SK-N-SH (cell line): ENCODE measurements at places on chromosomes 1 and 21.

GRCh38 chr1:189237008-189237407 is 1240.7 kb downstream of the BRINP3 start:
- no peak for DNase-seq

DNA sequence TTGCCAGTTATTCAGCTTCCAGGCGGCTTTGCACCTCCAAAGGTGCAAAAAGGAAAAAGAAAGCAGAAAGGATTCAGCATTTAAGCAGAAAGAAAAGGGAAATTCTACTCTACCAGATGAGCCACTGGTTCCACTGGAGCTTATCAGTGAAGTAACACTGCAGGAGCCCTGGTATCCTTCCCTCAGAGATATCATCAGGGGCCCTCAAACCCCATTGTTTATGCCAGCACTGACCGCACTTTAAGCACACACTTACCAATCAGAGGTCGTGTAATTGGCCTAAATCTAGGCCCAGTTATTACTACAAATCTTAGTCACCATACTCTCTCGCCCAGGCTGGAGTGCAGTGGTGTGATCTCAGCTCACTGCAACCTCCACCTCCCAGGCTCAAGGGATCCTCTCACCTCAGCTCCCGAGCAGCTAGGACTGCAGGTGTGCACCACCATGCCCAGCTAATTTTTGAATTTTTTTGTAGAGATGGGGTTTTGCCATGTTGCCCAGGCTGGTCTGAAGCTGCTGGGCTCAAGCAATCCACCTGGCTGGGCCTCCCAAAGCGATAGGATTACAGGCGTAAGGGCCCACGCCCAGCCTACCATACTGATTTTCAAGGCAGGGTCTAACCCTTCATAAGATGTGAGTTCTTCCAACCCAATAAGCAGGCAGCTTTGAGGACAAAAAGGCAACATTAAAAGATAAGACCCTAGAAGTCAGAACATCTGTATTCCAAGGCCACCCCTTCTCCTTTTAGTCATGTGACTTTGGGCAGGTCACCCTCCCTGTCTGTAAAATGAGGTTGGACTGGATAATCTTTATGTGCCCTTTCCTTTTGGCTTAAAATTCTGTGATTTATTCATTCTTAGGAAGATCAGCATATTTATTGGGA is 125.3 kb downstream of the SYT2 start:
- no peak for DNase-seq

DNA sequence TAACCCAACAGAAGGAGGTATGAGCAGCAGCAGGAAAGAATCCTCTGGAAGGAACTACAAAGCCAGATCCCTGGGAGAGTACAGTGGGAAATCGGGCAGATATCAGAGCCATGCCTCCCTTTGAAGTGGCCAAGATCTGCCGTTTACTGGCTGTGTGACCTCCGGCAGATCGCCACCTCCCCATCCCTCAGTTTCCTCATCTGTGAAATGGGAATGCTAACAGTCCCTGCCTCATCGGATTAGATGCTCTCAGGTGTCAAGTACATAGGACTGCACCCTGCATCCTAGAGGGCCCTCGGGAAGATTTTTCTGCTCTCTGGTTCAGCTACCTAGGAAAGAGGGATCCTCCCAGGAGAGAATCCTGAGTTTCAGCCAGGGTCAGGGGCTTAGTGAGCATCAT is 60.6 kb upstream of the EFHD2 start:
- no peak for DNase-seq

DNA sequence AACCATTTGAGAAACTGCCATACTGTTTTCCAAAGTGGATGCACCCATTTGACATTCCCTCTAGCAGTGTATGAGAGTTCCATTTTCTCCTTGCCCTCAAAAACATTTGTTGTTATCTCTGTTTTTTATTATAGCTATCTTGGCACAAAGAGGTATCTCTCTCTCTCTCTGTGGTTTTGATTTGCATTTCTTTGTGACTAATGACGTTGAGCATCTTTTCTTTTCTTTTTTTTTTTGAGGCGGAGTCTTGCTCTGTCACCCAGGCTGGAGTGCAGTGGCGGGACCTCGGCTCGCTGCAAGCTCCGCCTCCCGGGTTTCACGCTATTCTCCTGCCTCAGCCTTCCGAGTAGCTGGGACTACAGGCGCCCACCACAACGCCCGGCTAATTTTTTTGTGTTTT is 17.4 kb upstream of the ZMYM6 start:
- DNase-seq: no peak

DNA sequence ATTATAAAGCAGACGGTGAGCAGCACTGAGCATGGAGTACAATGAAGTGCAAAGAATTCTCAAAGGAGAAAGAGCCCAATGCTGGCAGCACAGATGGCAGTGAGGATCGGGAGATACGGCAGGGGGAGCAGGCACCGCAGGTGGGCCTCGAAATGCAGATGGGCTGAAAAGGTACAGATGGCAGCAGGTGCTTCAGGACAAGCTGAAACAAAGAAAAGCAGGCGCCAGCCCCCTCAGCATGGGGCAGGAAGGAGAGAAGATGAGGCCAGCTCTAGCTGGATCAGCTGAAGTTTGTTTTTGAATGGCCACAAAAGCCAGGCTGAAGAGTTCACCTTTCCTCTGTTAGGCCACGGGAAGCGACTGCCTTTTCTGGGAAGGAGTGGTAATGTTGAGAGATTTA is 7.7 kb downstream of the CFAP298 start:
- no peak for DNase-seq

DNA sequence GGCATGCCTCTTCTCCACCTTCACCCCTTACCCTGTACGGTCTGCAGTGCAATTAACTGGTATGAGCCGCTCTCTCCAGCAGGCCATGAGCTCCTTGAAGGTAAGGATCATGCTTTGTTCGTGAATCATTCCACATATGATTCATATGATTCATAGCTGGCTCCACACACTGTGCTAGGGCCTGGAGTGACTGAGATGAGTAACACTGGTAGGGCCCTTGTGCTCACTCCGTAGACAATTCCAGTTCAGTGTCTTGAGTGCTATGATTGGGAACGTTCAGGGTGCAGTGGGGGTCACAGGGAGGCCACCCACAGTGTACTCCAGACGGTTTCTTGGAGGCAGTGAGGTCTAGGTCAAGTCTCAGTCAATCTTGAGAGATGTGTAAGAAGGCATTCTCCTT is 239.8 kb downstream of the LMX1A start:
- no peak for DNase-seq

DNA sequence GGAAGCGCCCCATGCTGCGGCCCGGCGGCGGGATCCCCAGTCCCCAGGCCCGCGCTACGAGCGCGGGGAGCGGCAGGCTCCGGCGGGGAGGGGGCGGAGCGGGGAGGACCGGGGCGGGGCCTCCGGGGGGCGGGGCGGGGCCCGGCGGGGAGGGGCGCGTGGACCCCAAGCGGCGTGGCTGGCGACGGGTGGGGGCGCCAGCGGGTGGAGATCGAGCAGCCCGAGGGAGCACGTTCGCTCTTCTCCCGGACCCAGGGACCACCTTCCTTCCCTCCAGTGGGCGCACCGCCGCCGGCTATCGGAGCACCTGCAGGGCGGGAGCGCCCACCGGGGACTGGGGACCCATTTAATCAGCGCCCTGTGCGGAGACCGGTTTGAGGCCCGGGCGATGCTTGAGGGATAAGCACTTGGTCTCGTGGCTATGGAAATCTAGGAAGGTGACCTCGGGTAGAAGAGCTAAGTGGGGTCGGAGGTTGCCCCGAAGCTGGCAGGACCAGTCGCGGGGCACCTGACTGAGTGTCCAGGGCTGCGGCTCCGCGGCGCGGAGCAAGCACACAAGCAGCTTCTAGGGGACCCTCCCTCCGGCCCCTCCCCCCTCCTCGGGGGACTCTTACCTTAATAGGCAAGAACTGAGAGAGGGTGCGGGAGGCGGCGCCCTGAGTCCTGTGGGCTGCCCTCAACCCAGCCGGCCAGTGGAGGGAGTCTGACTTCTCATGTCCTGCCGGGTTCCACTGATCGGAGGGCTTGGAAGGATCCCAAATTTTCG is at the start of gene TSPAN2:
TSPAN2 (minus strand) TSS at position 84 of the 766 bp plus-strand sequence; CDS start at position 13, 71 bp downstream.
- peak; percentile 93 for DNase-seq

- no peak for DNase-seq
These were observed 129.7 kb upstream of the FAM72C start for GRCh38 chr1:144101397-144102045.

GRCh38 chr1:197965132-197965840 is 48.1 kb downstream of the LHX9 start:
- DNase-seq: no peak

- no peak for DNase-seq
These were observed 20.9 kb upstream of the RAB4A start for GRCh38 chr1:229249854-229250644.

DNA sequence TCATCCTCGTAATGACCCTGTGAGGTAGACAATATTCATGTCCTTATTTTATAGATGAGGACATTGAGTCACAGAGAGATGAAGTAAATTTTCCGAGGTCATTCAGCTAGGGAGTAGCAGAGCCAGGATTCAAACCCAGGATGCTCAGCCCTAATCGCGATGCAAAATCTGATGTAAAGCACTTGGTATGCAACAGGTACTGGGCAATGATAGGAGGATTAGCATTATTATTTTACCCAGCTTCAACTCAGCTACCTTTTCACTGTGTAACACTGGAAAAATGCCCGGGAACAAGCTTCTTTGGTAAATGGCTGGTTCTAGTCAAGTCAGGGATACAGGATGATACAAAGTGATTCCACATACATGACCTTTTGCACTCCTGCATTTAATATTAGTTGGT is 88.7 kb downstream of the ATP1A1 start:
- DNase-seq: no peak

DNA sequence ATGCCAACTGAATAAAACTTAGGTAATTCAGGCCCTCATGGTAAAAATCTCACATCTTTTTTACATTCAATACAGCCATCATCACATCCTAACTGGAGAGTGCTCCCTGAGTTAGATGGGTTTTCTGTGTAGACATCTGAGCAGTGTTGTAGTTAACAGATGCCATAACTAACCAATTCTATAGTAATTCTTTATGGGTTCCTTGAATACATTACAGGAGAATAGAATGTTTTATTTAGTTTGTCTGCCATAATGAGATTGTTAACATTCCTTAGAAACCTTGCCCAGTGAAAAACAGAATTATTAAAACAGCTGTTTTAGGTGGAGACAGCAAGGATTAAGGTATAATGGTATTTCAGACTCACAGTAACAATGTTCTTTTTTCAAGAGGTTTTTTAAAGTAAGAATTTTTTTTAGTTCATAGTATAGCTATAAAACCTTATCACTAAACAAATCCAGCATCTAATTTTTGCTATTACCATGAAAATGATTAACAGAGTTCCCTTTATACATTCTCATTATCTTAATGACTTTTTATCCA is 95.3 kb downstream of the ATP5PO start:
- DNase-seq: no peak

DNA sequence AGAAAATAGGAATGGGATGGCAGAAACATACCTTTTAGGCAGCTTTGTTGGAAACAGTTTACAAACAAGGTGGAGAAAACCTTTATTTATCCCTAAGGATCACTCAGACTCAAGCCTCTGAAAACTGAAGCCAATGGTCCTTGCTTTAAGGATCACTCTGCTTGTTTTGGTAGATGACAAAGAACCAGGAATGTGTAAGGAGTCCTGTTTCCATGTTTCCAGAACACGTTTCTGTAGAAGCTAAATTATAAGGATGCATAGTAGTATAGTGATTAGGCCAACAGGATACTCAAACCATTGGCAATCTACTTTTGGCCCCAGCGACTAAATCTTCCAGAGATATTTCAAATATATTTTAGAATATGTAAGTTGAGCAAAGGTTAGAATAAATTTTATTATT is 149.1 kb upstream of the HP1BP3 start:
- no peak for DNase-seq

DNA sequence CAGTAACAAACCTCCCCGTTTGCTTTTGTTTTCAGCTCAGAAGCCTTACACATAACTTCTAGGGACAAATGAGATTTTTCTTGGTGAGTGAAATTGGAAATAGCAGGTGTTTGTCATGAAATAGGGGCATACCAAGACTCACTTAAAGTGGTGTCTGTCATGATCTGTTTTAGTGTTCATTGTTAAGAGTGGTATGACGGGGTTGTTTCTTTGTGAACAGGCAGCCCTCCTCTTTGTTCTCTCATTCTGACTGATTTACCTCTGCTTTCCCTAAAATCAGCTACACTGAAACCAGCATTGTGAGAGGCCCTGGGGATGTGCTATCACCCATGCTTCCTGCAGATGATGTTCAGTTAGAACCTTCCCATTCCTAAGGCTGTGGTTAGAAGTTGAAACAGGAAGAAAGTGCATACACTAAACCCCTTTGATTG is 2.5 kb upstream of the ERO1B start:
- DNase-seq: no peak

DNA sequence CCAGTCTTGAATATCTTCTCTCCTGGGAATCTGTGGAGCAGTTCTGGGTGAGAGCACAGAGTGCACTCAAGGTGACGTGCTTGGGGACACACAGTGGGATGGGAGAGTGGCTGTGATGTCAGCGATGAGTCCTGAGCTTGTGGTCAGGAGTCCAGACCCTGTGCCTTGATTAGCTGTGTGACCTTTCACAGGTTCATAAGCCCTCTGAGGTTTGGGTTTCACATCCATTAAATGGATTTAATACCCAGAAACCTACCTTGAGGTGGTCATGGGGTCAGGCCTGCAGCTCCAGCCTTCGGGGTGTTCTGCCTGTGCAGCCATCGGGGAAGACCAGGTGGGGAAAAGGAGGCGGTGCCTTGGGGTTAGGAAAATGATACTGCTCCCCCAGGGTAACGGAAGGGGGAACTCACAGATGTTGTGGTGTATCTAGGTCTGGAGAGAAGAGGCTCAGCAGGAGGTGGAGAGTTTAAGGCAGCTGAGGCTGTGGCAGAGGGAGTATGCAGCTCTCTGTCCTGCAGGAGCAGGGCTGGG is 38.5 kb upstream of the ETV3 start:
- no peak for DNase-seq

GRCh38 chr1:36166938-36167905 is 11.3 kb downstream of the MAP7D1 start:
- no peak for DNase-seq

GRCh38 chr1:190942475-190942874 is 464.8 kb upstream of the BRINP3 start:
- DNase-seq: no peak

- DNase-seq: peak; percentile 69
These were observed 13.4 kb downstream of the RAP1GAP start for GRCh38 chr1:21655748-21656147.
